GM13977 (cell line): ENCODE measurements at places on chromosomes 16 and 17.
A peak's percentile ranks its signal among the peaks of the same experiment; 100 is the strongest.

DNA sequence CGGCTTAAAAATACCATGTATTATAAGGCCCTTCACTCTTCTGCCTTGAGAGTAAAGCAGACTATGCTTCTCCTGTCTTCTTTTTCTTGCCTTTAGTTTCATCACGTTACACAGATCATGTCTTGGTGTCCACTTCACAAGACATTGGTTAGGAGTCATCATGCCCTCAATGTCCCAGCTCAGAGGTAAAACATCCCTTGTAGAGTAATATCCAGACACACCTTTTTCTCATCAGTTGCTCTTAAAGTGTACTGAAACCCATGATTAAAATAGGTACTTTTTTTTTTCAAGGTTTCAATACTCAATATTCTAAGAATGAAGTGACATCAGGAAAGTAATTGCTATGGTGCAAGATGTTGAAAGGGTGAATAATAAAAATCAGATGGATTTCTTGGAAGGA, 267.8 kb downstream of the PMP22 start:
- DNase-seq, result no peak

- DNase-seq, result no peak
Measured at GRCh38 chr16:20744922-20745440, 3.4 kb upstream of the THUMPD1 start.

- DNase-seq, result no peak
Measured at GRCh38 chr16:67935101-67935401, 1.6 kb downstream of the PSMB10 start.

DNA sequence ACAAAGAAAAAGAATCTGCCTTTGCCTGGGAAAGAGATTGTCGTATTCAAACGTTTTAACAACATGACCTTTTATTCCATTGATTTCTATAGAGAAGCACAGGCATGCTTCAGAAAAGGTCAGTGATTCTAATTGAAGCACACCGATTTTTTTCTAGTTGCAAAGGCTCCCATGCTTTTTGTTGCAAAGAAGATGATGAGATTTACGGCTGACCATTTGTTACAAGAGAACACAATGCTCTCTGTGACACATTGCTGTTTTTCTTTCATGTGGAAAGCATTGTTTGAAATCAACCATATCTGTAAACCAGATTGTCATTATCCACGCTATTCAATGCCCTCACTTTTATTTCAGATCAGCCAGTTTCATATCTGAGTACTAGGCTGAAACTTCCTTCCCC, 99.8 kb downstream of the NLK start:
- DNase-seq, result no peak

DNA sequence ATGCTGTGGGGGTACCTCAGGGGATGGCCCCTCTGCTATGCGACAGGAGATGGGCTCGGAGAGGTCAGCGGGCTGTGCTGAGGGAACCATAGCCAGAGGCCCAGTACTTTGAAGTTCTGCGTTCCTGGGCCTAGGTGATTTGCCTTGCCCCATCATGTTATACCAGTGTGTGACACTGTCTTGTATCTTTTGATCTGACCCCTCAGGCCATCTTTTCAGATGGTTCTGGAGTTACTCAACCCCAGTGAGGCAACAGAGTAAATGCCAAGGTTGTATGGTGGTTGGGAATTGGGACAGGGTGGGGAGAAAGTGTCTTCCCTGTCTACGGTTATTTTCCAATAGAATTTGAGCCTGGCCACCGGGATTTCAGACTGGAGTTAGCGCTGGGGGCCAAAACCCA, 8.5 kb downstream of the MSI2 start:
- no peak for DNase-seq

- no peak for DNase-seq
Measured at GRCh38 chr16:29775742-29776408, 2.2 kb upstream of the ZG16 start.

DNA sequence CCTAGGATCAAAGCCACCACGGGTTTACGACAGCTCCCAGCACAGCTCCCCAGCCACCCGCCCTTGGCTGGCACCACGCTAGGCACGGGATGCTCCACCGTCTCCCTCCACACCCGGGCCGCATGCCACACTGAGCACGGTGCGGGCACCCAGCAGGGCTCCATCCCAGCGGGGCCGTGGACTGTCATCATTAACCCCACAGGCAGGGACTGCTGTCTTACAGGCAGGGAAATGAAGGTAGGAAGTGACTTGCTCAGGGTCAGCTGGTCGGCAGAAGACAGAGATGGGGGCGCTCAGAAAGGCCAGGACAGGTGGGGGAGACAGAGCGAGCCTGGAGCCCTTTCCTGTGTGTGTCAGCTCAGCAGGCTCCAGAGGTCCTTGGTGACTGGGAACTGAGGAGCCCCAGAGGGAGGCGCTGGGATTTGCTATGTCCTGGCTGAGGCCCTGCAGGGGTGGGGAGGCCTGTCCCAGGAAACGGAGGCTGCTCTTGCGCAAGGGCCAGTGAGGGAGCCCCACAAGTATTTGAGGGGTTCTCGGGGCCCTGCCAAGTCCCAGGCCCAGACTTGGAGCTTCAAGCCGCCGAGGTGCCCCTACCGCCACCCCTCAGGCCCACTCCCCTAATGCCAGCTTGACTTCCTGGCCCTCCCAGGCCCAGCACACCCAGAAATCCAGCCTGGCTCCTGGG, 3.2 kb downstream of the UBALD1 start:
- no peak for DNase-seq

DNA sequence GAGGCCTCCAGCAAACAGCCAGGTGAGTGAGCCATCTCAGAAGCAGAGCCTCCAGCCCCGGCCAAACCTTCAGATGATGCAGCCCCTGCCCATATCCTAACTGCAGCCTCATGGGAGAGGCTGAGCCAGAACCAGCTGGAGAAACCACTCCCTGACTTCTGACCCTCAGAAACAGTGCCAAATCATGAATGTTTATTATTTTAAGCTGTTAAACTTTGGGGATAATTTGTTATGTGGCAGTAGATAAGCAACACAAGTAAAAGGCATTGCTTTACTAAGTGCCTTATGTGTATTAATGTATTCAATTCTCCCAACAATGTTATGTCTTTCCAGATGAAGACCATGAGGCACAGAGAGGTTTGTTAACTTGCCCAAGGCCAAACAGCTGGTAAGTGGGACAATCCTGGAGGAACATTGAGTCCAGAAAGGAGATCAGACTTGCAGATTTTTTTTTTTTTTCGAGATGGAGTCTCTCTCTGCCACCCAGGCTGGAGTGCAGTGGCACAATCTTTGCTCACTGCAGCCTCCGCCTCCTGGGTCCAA, 59.6 kb downstream of the SOCS1 start:
- DNase-seq, result no peak

GRCh38 chr16:1545044-1546040, 11.9 kb downstream of the TMEM204 start:
- no peak for DNase-seq

GRCh38 chr16:81609323-81609892, 164.8 kb downstream of the CMIP start:
- peak; percentile 38 for DNase-seq

- DNase-seq, result no peak
Measured at GRCh38 chr17:81685108-81685507, 1.3 kb downstream of the HGS start.

DNA sequence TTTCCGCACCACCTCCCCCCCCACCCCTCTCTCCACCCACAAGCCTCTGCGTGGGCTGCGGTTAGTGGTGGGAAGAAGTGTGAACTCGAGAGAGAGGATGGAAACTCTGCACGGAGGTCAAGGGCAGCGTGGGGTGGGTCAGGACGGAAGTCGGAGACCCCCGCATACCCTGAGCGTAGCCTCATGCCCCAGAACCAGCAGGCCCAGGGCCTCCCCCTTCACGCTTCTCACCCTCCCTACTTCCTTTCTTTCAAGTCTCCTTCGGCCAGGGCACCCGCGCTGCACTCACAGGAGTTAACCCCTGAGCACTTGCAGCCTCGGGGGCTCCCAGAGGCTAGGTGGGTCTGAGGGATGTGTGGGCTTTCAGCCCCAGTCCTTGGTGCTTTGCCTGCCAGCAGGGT, 9.2 kb downstream of the TBKBP1 start:
- peak; percentile 58 for DNase-seq

GRCh38 chr17:69088643-69089200, 28.0 kb upstream of the ABCA9 start:
- DNase-seq, result no peak

- DNase-seq, result no peak
Measured at GRCh38 chr16:80948886-80949493, 57.7 kb downstream of the CMC2 start.

- DNase-seq, result no peak
Measured at GRCh38 chr17:37231887-37232286, 143.9 kb upstream of the C17orf78 start.

DNA sequence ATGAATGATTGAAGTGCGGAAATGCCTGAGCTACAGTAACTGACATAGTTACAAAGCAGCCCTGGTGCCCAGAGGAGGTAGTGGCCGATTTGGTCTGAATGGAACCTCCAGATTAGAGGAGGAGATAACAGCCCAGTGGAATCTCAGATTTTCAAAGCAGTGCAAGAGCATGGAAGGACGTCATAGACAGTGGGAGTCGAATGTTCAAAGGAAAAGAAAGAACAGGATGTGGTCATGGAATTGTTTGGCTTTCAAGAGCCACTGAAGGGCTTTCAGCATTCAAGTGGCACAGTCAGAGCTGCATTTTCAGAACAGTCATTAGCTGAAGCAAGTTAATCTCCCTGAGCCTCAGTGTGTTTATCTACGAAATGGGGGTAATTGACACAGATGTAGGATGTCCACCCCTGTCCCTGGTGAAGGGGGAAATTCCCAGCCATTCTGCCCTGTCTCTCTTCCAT, 104.6 kb upstream of the CACNG3 start:
- no peak for DNase-seq

DNA sequence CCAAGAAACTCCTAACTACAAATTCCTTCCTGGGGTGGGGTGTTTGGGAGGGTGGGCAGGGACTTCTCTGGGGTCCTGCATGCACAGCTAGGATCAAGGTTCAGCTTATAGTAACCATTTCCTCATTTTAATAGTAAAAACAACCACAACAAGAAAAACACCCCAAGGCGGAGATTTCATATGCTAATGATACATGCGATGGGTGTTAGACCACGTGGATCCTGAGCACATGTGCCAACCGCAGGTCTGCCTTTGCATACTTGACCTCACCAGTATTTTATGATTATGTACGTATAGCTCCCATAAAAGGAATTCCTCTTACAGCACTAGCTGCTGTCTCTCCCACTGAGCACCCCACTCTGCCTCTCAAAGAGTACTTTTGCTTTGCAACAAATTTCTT, 1.9 kb downstream of the KRTAP4-11 start:
- DNase-seq, result no peak

GRCh38 chr17:27379888-27380533, 76.2 kb upstream of the KSR1 start:
- DNase-seq, result no peak

GRCh38 chr17:78628547-78629435, 51.6 kb upstream of the DNAH17 start:
- DNase-seq, result no peak

DNA sequence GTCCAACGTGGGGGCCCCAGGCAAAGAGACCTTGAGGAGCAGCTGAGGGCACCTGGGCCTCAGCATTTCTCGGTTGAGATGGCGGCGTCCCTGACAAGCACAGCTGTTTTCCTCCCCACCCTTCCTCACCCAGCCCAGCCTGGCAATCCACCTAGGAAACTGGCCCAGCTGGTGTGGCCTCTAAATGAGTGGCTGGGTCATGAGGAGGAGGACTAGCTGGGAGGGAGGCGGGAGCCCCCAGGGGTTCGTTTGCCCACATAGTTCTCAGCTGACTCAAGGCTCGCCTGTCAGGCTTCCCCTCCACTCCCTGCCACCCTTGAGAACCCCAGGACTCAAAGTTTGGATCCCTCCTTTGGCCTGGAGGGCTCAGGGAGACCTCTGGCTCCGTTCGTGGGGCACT, 5.9 kb downstream of the RNF222 start:
- no peak for DNase-seq

DNA sequence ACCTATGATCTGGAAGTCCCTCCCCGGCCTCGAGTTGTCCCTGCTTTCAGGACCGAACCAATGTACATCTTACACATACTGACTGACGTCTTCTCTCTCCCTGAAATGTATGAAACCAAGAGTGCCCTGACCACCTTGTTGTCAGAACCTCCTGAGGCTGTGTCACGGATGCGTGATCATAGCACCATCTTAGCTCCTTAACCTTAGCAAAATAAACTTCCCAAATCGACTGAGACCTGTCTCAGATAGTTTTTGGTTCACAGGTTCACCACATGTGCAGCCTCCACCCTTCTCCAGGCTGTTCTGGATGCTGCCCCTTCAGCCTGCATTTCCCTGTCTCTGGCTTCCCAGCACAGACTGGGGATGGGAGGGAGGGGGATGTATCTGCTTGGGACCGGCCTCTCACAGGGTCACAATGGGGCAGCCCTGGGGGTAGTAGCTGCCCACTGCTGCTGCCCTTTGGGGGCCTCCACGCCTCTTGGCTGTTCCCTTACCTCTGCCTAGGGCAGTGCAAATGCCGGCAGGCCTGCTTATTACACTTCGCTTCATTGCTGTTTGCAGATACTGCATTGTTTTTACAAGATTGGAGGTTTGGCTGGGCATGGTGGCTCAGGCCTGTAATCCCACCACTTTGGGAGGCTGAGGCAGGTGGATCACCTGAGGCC, 69.8 kb downstream of the NT5M start:
- no peak for DNase-seq

DNA sequence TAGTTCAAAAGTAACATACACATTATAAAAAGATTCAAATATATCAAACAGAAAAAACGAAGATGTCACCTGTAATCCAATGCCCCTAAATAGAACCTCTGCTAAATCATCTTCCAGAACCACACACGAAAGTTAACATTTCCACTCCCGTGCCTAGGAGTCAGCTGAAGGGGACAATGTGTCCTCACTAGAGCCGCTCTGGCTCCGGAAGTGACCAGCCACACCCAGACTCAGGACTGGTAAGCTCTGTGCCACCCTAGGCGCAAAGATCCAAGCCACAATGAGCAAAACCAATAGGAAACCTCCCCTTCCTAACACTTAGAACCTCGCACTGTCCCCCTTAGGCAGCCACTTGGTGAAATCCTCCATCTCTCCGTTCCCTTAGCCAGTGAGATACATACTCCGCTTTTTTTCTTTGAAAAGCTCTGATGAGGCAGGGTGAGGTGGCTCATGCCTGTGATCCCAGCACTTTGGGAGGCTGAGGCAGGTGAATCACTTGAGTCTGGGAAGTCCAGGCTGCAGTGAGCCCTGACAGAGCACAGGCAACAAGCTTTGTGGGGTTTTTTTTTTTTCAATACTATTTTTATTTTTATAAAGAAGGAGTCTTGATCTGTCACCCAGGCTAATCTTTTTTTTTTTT, 11.8 kb downstream of the CTRB1 start:
- DNase-seq, result no peak

- no peak for DNase-seq
Measured at GRCh38 chr17:28112181-28112580, 69.7 kb downstream of the NLK start.

GRCh38 chr17:50484386-50485155, 5.9 kb downstream of the RSAD1 start:
- DNase-seq, result no peak

GRCh38 chr17:57785022-57785421, 39.9 kb upstream of the CCDC182 start:
- no peak for DNase-seq

DNA sequence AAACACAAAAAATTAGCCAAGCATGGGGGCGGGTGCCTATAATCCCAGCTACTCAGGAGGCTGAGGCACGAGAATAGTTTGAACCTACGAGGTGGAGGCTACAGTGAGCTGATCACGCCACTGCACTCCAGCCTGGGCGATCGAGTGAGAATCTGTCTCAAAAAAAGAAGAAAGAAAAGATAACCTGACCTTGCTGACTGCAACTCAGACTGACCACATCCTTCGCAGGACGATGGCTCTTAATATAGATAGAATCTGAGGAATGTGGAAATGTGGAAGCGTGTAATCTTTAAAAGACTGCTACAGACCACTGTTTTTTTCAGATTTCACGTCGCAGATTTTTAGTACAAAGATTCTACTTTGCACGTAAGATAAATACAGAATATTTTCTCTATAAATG, 37.8 kb downstream of the KLHDC4 start:
- no peak for DNase-seq
